ENCODE measurements at places on chromosomes 12 and 14.

DNA sequence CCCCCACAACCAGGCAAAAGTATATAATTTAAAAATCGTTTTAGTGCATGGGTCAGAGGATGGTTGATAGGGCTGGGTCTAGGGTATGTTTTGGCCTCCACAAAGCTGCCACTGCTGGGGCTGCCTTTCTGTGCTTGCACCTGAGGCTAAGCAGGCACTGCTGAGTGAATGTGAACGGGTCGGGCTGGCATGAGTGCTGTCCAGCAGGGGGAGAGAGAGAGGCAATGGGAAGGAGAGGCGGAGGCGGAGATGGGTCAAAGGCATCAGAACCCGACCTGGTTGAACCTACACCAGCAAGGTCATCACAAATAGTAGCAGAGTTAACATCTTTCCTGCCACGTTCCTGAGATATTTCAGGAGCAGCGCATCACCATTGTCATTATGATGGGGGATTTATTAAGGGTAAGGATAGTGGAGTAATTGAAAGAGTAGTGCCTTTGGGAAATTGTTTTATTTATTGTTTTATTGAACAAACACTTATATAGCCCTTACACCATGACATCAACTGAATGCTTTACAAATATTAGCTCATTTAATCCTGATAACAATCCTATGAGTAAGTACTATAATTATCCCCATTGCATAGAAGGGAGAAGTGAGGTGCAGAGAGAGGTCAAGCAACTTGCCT lies 5.8 kb upstream of the NRXN3 start:
- H3K36me3 ChIP-seq, result no peaks in the 10 kb centered on the region
- H3K4me1 ChIP-seq, result no peaks in the 10 kb centered on the region
- H3K27ac ChIP-seq, result no peak overlapping the region
- no peak overlapping the region for H3K4me3 ChIP-seq

- H3K4me1 ChIP-seq, result peaks cover 43% of the 10 kb centered on the region
- no peak overlapping the region for H3K4me3 ChIP-seq
- H3K27me3 ChIP-seq, result no peaks in the 10 kb centered on the region
- no peak for DNase-seq
- no peak overlapping the region for H3K27ac ChIP-seq
- H3K36me3 ChIP-seq, result peaks cover 60% of the 10 kb centered on the region
Measured at GRCh38 chr14:51993285-51993920, 4.1 kb downstream of the RTRAF start.

- peak overlapping the region; percentile 27 for H3K4me3 ChIP-seq
- DNase-seq, result no peak
- H3K27ac ChIP-seq, result peak overlapping the region; percentile 82
- H3K4me1 ChIP-seq, result peaks cover 22% of the 10 kb centered on the region
- peaks cover 3% of the 10 kb centered on the region for H3K27me3 ChIP-seq
Measured at GRCh38 chr14:89767131-89767530, 187.4 kb downstream of the EFCAB11 start.

- peaks cover 65% of the 10 kb centered on the region for H3K4me1 ChIP-seq
- peaks cover 19% of the 10 kb centered on the region for H3K36me3 ChIP-seq
- peak; percentile 27 for DNase-seq
- H3K27me3 ChIP-seq, result no peaks in the 10 kb centered on the region
- H3K27ac ChIP-seq, result peak overlapping the region; percentile 71
Measured at GRCh38 chr12:122726080-122726558, 4.5 kb downstream of the HCAR1 start.

GRCh38 chr12:70049596-70050360 lies 193.5 kb upstream of the CNOT2 start:
- no peak overlapping the region for H3K4me3 ChIP-seq
- no peak overlapping the region for H3K27ac ChIP-seq
- H3K27me3 ChIP-seq, result peaks cover 2% of the 10 kb centered on the region
- DNase-seq, result no peak
- peaks cover 9% of the 10 kb centered on the region for H3K4me1 ChIP-seq

- H3K27ac ChIP-seq, result no peak overlapping the region
- H3K27me3 ChIP-seq, result no peaks in the 10 kb centered on the region
- H3K36me3 ChIP-seq, result peaks cover 11% of the 10 kb centered on the region
- H3K4me3 ChIP-seq, result no peak overlapping the region
Measured at GRCh38 chr14:50008562-50008961, 107.8 kb downstream of the VCPKMT start.

GRCh38 chr12:6049587-6049986 lies 74.9 kb downstream of the VWF start:
- H3K4me3 ChIP-seq, result no peak overlapping the region
- no peaks in the 10 kb centered on the region for H3K27me3 ChIP-seq
- H3K36me3 ChIP-seq, result no peaks in the 10 kb centered on the region

DNA sequence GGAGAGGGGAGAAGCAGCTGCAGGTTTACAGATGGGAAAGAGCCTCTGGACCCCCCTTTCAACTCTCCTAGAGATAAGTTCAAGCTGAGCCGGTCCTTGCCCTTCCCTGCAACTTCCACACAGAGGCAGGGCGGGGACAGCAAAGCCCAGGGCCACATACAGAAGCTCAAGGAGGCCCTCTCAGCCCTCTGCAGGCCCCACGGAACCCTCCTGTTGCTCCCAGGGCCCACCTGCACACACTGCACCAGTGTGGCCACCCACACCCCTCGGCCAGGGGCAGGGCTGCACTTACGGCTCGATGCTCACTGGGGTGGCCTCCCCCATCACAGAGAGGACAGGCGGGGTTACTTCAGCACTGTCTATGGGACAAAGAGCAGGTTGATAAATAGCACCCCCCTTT lies 13.0 kb upstream of the PNMA1 start:
- no peak for DNase-seq
- peaks cover 83% of the 10 kb centered on the region for H3K36me3 ChIP-seq
- H3K4me1 ChIP-seq, result peaks cover 37% of the 10 kb centered on the region
- H3K27me3 ChIP-seq, result no peaks in the 10 kb centered on the region
- no peak overlapping the region for H3K4me3 ChIP-seq

GRCh38 chr12:6883683-6884082 lies 10.6 kb upstream of the SPSB2 start:
- no peak overlapping the region for H3K27ac ChIP-seq
- no peak overlapping the region for H3K4me3 ChIP-seq
- DNase-seq, result no peak
- H3K27me3 ChIP-seq, result no peaks in the 10 kb centered on the region
- no peaks in the 10 kb centered on the region for H3K4me1 ChIP-seq

GRCh38 chr12:593396-594270 lies 69.6 kb downstream of the NINJ2 start:
- no peaks in the 10 kb centered on the region for H3K36me3 ChIP-seq
- DNase-seq, result no peak
- H3K4me1 ChIP-seq, result peaks cover 4% of the 10 kb centered on the region
- H3K4me3 ChIP-seq, result no peak overlapping the region

DNA sequence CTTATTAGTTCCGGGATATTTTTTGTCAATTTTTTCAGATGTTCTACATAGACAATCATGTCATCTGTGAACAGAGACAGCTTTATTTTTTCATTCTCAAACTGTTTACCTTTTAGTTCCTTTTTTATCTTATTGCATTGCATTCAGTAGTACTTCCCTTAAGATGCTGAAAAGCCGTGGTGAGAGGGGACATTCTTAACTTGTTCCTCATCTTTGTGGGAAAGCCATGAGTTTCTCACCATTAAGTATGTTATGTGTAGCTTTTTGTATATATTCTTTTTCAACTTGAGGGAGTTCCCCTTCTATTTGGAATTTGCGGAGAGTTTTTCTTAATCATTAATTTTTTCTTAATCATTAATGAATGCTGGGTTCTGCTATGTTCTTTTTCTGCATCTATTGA lies 1727.1 kb upstream of the SEL1L start:
- H3K4me3 ChIP-seq, result no peak overlapping the region
- no peaks in the 10 kb centered on the region for H3K36me3 ChIP-seq
- DNase-seq, result no peak
- no peaks in the 10 kb centered on the region for H3K27me3 ChIP-seq
